Pancreas (tissue), 10 donors: ENCODE measurements at places on chromosomes 7 and 10. TPM values are rescaled to one million over a fixed set of nuclear protein-coding genes. Genes with fewer than 3 reads are reported as not detected.

- no peak for DNase-seq
- no peaks in the 10 kb centered on the region for H3K4me1 ChIP-seq
- H3K36me3 ChIP-seq, result no peaks in the 10 kb centered on the region
- no peak overlapping the region for H3K27ac ChIP-seq
- H3K27me3 ChIP-seq, result no peaks in the 10 kb centered on the region
These were observed 197.6 kb downstream of the WDR37 start for GRCh38 chr10:1253523-1254353.

DNA sequence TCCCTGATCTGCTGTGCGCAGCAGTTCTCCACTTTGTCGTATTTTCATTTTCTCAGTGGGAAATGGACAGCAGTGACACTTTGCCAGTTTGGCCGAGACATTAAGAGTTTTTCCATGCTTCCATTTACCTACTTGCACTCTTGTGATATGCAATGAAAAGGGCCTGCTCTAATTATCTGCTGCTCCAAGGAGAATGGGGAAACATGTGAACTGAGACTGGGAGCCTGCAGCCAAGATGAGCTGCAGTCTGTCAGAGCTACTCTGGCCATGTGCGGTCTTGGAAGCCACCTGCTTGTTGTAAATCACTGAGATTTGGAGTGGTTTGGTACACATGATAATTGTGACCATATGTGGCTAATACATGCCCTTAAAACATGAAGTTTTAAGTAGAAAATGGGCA, 586.6 kb upstream of the POT1 start:
- no peak overlapping the region for H3K27ac ChIP-seq
- no peaks in the 10 kb centered on the region for H3K4me1 ChIP-seq

DNA sequence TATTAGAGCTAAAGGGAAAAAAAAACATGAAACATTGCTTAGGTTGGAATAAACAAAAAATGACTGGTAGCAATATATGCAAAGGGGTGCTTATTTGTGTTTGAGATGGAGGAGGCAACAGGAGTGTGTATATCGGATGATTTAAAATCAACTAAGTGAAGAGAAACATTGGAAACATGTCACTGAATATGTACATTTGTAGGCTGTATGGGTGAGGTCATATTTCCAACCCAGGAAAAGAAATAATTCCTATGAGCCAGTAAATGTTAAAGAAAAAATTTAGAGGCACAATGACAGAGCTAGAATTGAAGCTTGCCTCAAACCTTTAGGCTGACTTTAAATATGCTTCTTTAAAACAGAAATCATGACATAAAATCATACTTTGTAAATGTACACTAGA, 709.0 kb upstream of the SEMA3D start:
- no peaks in the 10 kb centered on the region for H3K36me3 ChIP-seq
- DNase-seq, result no peak
- H3K27ac ChIP-seq, result no peak overlapping the region
- no peak overlapping the region for H3K4me3 ChIP-seq
- no peaks in the 10 kb centered on the region for H3K4me1 ChIP-seq

GRCh38 chr7:147332988-147333387, 1216.4 kb downstream of the CNTNAP2 start:
- no peak overlapping the region for H3K27ac ChIP-seq
- H3K4me1 ChIP-seq, result no peaks in the 10 kb centered on the region

DNA sequence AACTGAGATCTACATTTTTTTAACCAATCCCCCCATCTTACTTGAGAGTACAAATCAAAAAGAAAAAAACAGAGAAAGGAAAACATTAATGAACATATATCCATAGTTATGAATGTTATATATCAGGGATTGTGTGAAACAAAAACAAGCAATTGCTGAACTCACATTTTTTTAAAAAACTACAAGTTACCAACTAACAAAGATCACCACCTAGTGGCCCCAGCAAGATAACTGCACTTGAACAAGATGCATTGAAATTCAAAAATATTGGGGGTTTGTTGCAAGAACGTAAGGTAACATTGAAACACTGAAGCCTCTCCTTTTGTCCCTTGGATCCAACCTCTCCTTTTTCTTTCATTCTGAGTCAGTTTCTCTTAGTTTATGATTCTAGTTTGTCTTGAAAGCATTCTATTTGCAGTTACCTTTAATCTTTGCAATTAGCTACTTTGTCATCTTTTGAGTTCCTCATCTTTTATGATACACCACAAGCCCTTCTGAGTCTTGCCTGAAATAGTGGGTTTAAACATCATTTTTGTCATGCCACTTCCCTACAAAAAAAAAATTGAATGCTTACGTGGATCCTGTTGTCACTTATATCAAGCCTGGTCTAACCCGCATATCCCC, 87.3 kb upstream of the TES start:
- H3K4me1 ChIP-seq, result no peaks in the 10 kb centered on the region
- H3K27ac ChIP-seq, result no peak overlapping the region
- H3K36me3 ChIP-seq, result no peaks in the 10 kb centered on the region
- DNase-seq, result no peak

DNA sequence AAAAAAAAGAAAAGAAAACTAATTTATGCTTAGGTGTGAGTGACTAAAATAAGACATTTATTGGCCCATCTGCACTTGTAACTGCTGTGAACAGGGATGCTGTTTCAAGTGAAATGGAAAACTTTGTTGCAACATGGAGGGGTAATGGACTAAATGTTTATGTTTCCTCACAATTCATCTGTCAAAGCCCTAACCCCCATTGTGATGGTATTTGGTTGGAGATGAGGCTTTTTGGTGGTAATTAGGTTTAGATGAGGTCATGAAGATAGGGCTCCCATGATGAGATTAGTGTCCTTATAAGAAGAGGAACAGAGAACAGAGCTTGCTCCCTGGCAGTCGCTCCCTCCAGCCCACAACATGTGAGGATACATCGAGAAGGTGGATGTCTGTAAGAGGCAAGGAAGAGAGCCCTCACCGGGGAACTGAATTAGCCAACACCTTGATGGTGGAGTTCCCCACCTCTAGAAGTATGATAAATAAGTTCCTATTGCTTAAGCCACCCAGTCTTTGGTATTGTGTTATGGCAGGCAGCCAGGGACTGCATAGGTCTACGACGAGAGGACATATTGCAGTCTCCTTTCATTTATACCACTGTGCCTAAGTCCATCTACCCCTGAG, 28.6 kb upstream of the VCL start:
- no peaks in the 10 kb centered on the region for H3K27me3 ChIP-seq
- DNase-seq, result no peak

DNA sequence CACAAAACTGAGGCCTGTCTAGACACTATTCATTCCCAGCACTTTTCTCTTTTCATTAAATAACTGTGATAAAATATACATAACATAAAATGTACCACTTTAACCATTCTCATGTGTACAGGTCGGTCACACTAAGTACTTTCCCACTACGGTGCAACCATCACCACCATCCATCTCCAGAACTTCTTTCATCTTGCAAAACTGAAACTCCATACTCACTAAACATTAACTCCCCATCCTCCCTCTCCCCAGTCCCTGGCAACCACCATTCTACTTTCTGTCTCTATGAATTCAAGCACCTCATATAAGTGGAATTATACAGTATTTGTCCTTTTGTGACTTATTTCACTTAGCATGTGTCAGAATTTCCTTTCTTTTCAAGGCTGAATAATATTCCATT, 53.0 kb downstream of the ARHGAP12 start:
- DNase-seq, result no peak
- peaks cover 12% of the 10 kb centered on the region for H3K4me1 ChIP-seq
- no peak overlapping the region for H3K4me3 ChIP-seq
- H3K36me3 ChIP-seq, result no peaks in the 10 kb centered on the region

DNA sequence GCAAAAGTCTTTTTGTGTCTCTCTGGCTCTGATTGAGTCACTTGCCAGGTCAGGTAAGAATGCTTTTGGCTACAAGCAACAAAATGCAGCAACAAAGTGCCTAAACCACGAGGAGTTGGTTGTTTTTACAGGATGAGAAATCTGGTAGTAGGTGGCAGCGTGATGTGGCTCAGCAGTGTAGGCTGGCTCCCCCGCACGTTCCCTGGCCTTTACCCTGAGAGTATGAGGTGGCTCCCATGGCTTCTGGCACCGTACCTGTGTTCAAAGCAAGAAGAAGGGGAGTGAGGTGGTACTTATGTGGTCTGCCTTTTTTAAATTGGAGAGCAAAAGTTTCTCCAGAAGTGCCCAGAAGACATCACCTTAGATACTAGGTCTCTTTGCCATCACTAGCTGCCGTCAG, 11.7 kb downstream of the PRKRIP1 start:
- H3K4me3 ChIP-seq, result no peak overlapping the region
- no peaks in the 10 kb centered on the region for H3K4me1 ChIP-seq
- H3K27me3 ChIP-seq, result no peaks in the 10 kb centered on the region
- no peak overlapping the region for H3K27ac ChIP-seq
- peaks cover 30% of the 10 kb centered on the region for H3K36me3 ChIP-seq

DNA sequence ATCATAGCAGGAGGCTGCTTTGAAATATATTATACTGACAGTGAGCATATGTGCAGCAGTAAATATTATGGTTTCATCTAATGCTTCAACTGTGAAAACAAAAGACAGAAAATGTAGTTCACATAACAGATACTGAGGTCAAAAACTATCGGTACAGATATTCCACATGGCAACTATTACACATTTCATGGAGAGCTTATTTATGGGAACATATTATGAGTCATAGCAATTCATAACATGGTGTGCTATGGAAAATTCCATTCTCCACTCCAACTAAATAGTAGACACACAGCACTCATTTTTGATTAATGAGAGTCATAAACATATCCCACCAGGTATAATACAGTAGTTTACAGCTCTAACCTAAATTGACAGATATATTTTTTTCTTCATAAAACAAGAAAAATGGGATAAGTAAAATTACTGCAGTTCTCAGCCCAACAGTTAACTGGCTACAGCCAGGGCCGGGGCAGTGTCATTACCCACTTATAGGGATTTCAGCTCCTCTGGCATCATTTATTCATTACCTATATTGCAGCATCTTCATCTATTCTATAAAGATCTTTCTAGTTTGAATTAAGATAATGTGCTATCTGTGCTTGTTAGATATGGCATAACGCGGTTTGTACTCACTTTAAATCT, 475.6 kb upstream of the KLF6 start:
- DNase-seq, result no peak
- no peaks in the 10 kb centered on the region for H3K4me1 ChIP-seq
- H3K27ac ChIP-seq, result no peak overlapping the region
- H3K27me3 ChIP-seq, result no peaks in the 10 kb centered on the region
- no peak overlapping the region for H3K4me3 ChIP-seq

DNA sequence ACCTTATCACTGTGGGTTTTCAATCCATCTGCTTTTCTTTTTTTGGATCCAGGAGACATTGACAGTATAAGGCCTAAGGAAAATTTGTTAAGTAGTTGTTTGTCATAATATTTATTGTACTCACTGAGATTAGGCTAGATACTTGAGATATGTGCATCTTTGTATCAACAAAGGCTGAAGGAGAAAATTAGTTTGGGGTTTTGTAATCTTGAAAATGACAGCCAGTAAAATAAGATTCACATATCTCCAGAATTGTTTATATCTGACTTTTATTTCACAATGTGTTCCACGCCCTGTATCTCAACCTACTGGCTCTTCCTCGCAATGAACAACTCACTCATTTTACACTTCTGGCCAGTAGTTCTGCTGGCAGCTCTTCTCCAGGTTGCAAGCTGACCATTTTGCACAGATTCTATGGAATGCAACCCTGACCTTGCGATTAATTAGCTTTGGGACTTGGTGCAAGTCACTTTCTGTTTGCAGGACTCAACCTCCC, 132.7 kb downstream of the GATA3 start:
- DNase-seq, result no peak
- H3K27me3 ChIP-seq, result no peaks in the 10 kb centered on the region
- H3K4me1 ChIP-seq, result no peaks in the 10 kb centered on the region
- no peak overlapping the region for H3K27ac ChIP-seq

DNA sequence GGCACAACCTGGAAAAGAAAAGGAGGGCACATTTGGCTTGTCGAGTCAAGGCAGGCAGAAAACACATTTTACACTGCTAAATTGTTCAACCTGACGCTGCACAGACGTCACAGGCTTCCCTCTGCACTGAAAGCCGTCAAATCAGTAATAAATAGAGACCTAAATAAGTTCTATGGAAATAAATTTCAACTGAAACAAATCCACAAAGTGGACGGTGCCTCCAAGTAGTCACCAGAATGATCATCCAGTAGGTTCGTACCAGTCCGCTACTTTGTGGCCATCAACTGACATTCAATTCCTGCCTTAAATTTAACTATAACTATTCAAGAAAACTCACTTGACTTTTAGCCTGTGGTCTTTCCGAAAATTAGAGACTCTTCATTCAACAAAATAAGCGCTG, 49.0 kb downstream of the NPVF start:
- no peak for DNase-seq
- H3K4me1 ChIP-seq, result no peaks in the 10 kb centered on the region
- peak overlapping the region; percentile 59 for H3K4me3 ChIP-seq
- H3K27ac ChIP-seq, result no peak overlapping the region
- H3K36me3 ChIP-seq, result no peaks in the 10 kb centered on the region
- no peaks in the 10 kb centered on the region for H3K27me3 ChIP-seq

- H3K4me1 ChIP-seq, result no peaks in the 10 kb centered on the region
- no peak overlapping the region for H3K4me3 ChIP-seq
- no peak overlapping the region for H3K27ac ChIP-seq
- H3K27me3 ChIP-seq, result no peaks in the 10 kb centered on the region
- no peak for DNase-seq
- H3K36me3 ChIP-seq, result peaks cover 25% of the 10 kb centered on the region
These were observed 42.8 kb downstream of the CDC123 start for GRCh38 chr10:12238821-12239220.

DNA sequence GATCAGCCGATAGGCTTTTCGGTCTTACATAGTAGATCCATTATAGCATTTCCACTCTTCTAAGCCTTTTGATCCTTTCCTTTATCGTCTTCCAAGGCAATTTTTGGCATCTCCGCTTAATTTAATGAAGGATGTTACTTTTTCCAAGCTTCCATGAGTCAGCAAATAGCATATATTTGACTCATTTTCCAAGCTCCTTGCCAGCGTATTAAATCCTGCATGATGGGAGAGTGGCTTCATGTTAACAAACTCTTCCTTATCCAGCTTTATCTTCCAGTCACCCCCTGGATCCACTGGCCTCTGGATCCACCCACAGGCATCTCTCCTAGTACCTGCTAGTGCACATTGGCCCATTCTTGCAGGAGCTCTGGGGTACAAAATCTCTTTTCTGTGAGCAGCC, 13.0 kb downstream of the OR9A2 start:
- no peaks in the 10 kb centered on the region for H3K4me1 ChIP-seq
- H3K4me3 ChIP-seq, result no peak overlapping the region
- no peak overlapping the region for H3K27ac ChIP-seq
- no peak for DNase-seq
- H3K36me3 ChIP-seq, result no peaks in the 10 kb centered on the region

CHN2 gene
- 23.9 TPM for total RNA-seq

PPP3CB gene
- total RNA-seq, result 16.4 TPM

KLF14 gene
- total RNA-seq, result 0.25 TPM

PDE6C gene
- total RNA-seq, result not detected

MEOX2 gene
- 1.3 TPM for total RNA-seq
